ENCODE measurements at places on chromosomes 3 and 15.

DNA sequence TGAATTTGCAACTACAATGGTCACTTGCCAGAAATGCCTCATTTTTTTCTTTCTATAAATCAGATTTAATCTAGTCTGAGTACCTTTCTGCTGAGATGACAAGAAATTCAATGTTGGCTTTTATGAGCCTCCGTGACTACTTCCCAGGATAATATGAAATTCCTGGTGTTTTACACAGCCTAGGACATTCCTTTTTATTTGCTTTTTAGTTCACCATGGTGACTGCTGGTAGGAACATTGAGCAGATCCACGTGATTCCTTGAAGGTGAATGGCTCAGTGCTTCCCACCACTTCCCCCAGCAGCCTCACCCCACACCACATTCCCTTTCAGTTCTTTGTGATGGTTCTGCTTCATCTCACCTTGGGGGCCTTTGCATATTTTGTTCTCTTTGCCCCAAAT is 4.3 kb upstream of the NPTN start:
- peaks cover 29% of the 10 kb centered on the region for H3K27me3 ChIP-seq
- H3K27ac ChIP-seq = no peak overlapping the region
- no peaks in the 10 kb centered on the region for H3K36me3 ChIP-seq
- peaks cover 16% of the 10 kb centered on the region for H3K4me1 ChIP-seq

DNA sequence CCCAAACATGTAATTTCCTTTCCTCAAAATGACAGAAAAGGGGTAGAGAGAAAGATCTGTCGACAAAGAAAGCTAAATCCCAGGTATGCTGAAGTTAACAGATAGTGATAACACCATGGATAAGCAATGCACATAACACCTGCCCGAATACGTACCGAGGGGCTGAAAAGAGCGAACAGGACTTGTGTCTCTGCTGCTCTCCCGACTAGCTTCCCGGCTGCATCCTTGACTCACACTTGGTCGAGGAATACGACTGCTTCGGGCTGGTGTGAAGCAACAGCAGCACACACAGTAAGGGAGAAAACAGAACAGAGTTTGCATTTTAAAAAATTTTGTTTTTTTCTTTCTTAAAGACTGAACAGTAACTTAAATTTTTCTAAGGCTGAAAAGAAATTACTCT is 136.4 kb downstream of the CLASP2 start:
- no peak overlapping the region for H3K4me3 ChIP-seq
- no peak overlapping the region for H3K27ac ChIP-seq
- H3K36me3 ChIP-seq = peaks cover under 1% of the 10 kb centered on the region
- H3K27me3 ChIP-seq = no peaks in the 10 kb centered on the region

DNA sequence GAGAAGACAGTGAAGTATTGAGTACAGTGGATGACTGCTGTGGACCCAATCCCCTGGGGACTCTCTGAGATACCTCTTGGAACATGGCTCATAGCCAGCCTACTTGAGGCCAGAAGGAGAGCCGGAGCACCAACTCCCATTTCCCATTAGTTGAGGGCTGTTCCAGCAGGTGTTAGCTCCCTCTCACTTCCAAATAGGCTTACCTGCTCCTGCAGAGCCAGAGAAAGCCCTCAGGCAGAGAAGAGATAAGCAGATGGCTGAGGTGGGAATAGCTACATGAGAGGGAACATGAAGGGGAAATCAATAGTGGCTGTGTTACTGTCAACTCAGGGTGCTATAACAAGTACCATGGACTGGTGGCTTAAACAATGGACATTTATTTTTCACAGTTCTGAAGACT is 4.6 kb upstream of the CCK start:
- no peak overlapping the region for H3K27ac ChIP-seq
- no peak for DNase-seq
- no peaks in the 10 kb centered on the region for H3K36me3 ChIP-seq
- no peaks in the 10 kb centered on the region for H3K4me1 ChIP-seq
- no peak overlapping the region for H3K4me3 ChIP-seq

DNA sequence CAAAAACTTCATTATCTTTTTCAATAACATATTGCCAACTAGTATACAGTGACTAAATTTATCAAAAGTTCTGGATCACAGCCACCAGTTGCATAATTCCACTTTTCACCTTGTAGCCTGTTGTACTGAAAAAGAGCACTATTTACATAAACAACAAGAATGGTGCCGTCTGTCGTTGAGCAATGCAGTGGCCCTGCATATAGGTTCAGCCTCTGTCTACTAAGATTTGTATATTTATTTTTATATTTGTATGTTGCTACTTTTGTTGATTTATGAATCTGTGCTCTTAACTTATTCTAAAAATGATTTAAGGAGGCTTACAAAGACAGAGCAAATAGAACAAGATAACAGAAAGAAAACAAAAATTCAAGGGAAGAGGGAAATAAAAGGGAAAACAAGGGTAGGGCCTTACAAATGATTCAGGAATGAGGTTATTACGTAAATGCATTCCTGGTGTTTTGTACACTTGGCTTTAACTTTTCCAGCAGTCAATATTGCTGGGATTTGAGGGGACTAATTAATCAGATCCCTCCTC is 257.6 kb upstream of the STT3B start:
- no peak overlapping the region for H3K27ac ChIP-seq
- H3K36me3 ChIP-seq = peaks cover 2% of the 10 kb centered on the region
- H3K27me3 ChIP-seq = peaks cover 1% of the 10 kb centered on the region
- peaks cover 13% of the 10 kb centered on the region for H3K4me1 ChIP-seq
- DNase-seq = no peak

DNA sequence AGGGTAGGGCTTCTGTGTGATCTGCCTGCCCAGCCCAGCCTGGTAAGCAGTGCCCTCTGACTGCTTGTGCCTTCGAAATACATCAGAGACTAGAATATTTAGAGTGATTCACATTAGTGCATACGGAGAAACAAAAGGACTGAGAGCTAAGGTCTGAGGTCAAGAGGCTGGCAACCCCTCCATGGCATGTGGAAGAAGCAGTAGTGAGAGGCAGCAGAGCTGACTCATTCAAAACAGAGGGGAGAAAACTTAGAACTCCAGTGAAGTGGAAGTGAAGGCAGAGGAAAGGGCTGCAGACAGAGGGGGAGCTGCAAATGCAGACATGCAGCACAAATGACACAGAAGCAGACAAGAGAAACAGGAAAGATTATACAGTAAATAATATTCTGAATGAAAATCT is 61.6 kb downstream of the ULK4 start:
- peaks cover 18% of the 10 kb centered on the region for H3K36me3 ChIP-seq
- no peak for DNase-seq
- peak overlapping the region; percentile 79 for H3K27ac ChIP-seq

DNA sequence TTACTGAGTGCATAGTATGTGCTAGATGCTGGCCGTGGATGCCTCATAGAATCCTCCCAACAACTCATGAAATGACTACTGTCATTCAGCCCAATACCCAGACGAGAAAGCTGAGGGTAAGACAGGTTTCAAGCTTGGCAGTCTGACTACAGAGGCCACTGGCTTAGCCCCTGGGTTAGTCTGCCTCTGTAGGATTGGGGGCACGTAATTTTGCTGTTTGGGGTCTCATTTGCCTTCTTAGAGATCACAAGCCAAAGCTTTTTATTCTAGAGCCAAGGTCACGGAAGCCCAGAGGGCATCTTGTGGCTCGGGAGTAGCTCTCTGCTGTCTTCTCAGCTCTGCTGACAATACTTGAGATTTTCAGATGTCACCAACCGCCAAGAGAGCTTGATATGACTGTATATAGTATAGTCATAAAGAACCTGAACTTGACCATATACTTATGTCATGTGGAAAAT is 1.0 kb upstream of the CCR5 start:
- H3K27me3 ChIP-seq = peaks cover 20% of the 10 kb centered on the region
- H3K27ac ChIP-seq = peak overlapping the region; percentile 83
- H3K4me3 ChIP-seq = peak overlapping the region; percentile 41
- peaks cover 76% of the 10 kb centered on the region for H3K4me1 ChIP-seq
- DNase-seq = peak; percentile 34
- H3K36me3 ChIP-seq = peaks cover 22% of the 10 kb centered on the region

DNA sequence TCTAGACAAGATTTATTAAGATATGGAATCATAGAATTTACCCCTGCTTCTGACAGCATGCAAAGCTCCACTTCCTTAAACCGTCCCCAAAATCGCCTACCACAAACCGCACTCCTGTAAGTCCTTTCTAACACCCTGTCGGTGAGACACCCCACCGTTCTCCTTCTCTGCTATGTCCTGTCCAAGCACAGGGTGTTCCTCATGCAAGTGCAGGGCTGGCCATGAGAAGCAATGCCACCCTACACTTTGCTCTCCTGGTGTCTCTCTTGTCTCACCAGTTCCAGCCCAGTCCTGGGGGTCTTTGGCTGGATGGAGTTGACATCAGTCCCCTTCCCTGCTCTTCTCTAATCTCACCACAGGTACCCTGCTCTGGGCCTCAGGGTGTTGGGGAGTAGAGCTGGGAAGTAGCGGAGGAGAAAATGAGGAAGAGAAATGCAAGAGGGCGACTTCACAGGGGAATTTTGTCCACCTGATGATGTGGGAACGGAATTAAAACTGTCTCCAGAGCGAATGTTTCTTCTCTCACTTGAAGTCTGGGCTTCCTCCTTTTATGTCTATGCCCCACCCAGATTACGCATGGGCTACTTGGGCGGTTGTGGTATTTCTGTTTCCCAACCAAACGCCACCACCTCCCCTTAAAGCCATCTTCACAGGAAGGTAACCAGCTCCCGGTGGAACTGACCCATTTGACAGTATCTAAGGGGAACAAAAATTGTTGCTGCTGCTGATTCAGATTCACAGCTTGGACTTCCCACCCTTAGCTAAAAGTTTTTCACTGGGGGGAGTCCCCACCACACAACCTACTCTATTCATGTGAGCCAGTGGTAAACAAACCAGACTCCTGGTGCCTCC is 49.9 kb downstream of the CASR start:
- H3K27me3 ChIP-seq = peaks cover 38% of the 10 kb centered on the region
- H3K4me1 ChIP-seq = peaks cover 19% of the 10 kb centered on the region
- peak overlapping the region; percentile 60 for H3K27ac ChIP-seq
- H3K4me3 ChIP-seq = no peak overlapping the region
- no peaks in the 10 kb centered on the region for H3K36me3 ChIP-seq
- DNase-seq = no peak

GRCh38 chr3:14175383-14176037 is 2.9 kb downstream of the XPC start:
- H3K27me3 ChIP-seq = no peaks in the 10 kb centered on the region
- H3K27ac ChIP-seq = peak overlapping the region; percentile 12
- peaks cover 54% of the 10 kb centered on the region for H3K4me1 ChIP-seq
- H3K36me3 ChIP-seq = peaks cover 38% of the 10 kb centered on the region
- peak overlapping the region; percentile 10 for H3K4me3 ChIP-seq

GRCh38 chr3:164478323-164478722 is 600.0 kb downstream of the SI start:
- H3K4me1 ChIP-seq = no peaks in the 10 kb centered on the region
- H3K27ac ChIP-seq = no peak overlapping the region
- no peak for DNase-seq
- no peaks in the 10 kb centered on the region for H3K36me3 ChIP-seq

DNA sequence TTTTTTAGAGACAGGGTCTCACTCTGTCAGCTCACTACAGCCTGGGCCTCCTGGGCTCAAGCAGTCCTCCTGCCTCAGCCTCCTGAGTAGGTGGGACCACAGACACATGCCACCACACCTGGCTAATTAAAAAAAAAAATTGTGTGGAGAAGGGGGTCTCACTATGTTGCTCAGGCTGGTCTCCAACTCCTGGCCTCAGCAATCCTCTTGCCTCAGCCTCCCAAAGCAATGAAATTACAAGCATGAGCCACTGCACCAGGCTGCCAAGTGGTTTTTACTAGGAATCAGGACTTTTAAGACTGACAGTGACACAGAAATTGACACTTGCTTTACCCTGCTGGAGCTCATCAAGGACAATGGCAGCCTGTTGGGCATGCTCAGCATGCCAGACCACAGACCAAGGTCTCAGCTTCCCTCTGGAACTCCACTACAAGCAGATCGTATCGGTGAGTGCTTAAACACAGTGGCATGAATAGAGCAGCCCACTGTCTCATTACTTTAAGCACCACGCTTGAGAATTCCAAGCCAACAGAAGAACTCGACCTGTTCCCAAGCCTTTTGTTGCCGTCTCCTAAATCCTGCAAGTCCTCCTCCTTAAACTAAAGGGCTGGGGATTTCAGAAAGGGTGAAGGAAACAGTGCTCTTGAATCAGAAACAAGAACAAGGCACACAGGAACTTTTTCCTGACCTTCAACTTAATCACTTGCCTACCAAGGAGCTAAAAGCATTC is 41.4 kb downstream of the EOMES start:
- H3K27ac ChIP-seq = no peak overlapping the region
- no peak overlapping the region for H3K4me3 ChIP-seq
- no peak for DNase-seq
- H3K4me1 ChIP-seq = peaks cover 9% of the 10 kb centered on the region

GRCh38 chr15:87959662-87960061 is 296.9 kb downstream of the NTRK3 start:
- H3K36me3 ChIP-seq = no peaks in the 10 kb centered on the region
- peaks cover 5% of the 10 kb centered on the region for H3K27me3 ChIP-seq
- no peak for DNase-seq
- peaks cover 2% of the 10 kb centered on the region for H3K4me1 ChIP-seq
- H3K27ac ChIP-seq = no peak overlapping the region

DNA sequence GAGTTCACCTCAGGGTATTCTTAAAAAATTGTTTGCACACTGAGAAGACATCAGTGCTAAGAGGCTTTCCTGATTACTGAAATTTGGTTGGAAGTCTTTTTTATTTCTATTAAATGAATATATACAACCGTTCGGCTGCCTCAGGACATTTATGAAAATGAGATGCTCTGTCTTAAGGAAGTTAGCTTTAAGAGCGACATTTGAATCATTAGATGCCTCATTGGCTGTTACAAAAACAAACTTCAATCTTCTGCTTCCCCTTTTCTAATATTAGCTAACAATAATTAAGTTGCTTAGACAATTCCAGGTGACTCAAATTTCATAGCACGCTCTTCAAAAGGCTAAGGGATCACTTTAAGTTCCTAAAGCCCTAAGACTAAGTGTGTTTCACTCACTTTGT is 673.7 kb downstream of the FHIT start:
- no peak overlapping the region for H3K27ac ChIP-seq
- no peaks in the 10 kb centered on the region for H3K36me3 ChIP-seq
- DNase-seq = no peak
- no peaks in the 10 kb centered on the region for H3K4me1 ChIP-seq
- no peak overlapping the region for H3K4me3 ChIP-seq

GRCh38 chr3:71430941-71431552 is 152.5 kb downstream of the FOXP1 start:
- peak overlapping the region; percentile 21 for H3K27ac ChIP-seq
- H3K4me1 ChIP-seq = peaks cover 84% of the 10 kb centered on the region
- DNase-seq = no peak
- H3K27me3 ChIP-seq = peaks cover 3% of the 10 kb centered on the region
- H3K36me3 ChIP-seq = peaks cover 20% of the 10 kb centered on the region

DNA sequence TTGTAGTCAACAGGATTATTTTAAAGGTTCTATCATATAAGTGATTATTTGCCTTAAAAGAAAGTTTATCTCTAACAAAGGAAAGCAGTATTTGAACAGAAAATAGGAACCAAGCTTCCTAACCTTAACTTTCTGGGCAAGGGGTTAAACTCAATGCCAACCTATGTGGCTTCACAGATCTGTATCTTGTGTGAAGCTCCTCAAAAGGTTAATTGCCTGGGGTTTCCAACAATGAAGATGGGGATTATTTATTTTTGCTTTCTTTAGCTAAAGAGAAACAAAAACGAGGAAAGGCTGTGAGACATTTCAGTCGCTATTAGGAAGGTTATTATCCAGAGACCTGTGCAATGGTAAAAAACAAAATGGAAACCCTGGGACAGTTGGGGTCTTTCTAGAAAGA is 1.1 kb upstream of the WDR82 start:
- peak overlapping the region; percentile 94 for H3K4me3 ChIP-seq
- H3K27ac ChIP-seq = peak overlapping the region; percentile 98
- H3K4me1 ChIP-seq = peaks cover 56% of the 10 kb centered on the region
- H3K36me3 ChIP-seq = peaks cover 40% of the 10 kb centered on the region

- H3K27me3 ChIP-seq = no peaks in the 10 kb centered on the region
- H3K4me1 ChIP-seq = no peaks in the 10 kb centered on the region
- H3K36me3 ChIP-seq = no peaks in the 10 kb centered on the region
- no peak overlapping the region for H3K4me3 ChIP-seq
These were observed 301.7 kb upstream of the MDFIC2 start for GRCh38 chr3:70614111-70614510.
